ENCODE measurements at places on chromosomes 12 and 14. TPM values are rescaled to one million over a fixed set of nuclear protein-coding genes. Genes with fewer than 3 reads are reported as not detected.

- DNase-seq: no peak
Measured at GRCh38 chr12:52634266-52635056, 16.1 kb upstream of the KRT73 start.

DNA sequence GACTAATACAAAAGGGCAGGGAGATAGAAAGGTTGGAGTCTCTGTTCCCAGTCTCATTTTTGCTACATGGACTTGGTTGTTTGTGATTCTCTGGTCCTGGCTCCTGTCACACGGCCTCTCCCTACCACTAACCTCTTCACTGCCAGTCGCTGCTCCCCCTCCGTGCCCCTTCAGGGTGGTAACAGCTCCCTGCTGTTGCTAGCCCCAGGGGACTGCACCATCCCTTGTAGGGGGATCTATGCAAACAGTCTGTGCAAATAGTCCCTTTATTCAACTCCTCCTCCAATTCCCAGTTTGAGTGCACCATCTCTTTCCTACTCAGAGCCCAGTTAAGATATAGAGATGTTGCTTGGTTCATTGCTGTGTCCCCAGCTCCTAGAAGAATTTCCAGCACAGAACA, 51.1 kb downstream of the CCDC60 start:
- no peak for DNase-seq

- DNase-seq: no peak
Measured at GRCh38 chr14:102321456-102322422, 2.2 kb downstream of the ZNF839 start.

The DDX51 gene
- 18.6 TPM for total RNA-seq

DNA sequence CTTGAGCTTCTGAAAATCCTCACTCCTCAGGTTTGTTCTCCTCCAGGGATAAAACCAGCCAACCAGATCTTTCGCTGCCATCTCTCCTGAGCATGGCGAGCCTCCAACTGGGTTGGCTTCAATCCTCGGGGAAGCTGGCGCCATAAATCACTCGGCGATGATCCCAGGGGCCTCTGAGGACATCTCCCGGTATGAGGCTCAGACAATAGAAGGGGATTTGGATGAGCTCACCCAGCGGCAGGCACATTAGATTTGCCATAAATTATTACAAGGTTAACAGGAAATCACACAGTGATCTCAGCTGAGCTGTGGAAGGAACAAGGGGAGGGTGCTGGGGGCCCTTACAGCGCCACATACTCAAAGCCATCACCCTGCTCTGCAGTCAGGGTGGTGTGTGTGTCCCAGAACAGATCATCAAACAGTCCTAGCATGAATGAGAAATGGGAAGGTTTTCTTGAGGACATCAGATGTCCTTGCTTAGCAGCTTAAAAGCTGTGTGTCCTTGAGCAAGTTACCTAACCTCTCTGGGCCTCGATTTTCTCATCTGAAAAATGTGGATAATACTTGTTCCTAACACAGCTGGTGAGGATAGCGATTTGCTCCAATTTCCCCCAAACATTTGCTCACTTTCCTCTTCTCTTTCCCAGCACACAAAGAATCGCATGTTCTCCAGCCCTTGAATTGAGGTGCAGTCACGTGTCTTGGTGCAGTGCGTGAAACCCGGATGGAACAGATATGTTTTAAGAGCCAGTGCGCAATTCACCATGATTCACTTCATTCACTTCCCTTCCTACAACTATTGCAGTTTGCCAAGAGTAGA, 142.8 kb downstream of the SCARB1 start:
- peak; percentile 82 for DNase-seq

DNA sequence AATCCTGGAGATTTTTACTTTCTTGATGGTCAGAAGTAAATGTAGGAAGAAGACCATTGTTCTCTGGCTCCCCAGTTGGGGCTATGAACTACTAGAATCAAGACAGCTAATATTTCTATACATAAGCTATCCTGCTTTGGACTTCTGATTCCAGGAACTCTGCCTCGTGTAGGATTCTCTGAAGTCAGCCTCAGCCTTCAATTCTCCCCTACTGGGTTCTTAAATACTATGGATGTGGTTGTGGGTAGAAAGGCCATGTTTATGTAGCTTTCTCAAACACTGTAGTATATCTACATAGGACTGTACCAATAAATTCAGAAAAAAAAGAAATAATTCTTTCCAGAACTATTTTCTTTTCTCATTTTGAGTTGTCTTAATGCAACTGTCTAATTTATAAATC, 302.5 kb downstream of the ITPR2 start:
- DNase-seq: no peak

The FGF6 gene
- not detected for total RNA-seq

GRCh38 chr12:58833853-58834252, 86.5 kb downstream of the LRIG3 start:
- DNase-seq: no peak

DNA sequence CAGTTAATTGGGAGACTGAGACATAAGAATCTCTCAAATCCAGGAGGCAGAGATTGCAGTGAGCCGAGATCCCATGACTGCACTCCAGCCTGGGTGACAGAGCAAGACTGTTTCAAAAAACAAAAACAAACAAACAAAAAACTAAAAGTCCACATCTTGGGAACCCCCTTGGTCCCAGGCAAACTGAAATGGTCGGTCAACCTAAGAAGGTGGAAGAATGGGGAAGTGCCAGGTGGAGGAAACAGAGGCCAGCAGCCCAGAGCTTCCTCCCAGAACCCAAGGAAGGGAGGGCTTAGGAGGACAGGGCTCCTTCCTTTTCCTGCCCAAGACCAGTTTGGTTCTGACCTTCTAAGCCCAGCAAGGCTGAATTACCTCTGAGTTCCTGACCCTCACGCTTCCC, 121.0 kb upstream of the FUT8 start:
- no peak for DNase-seq

GRCh38 chr12:52821826-52822660, 8.1 kb upstream of the KRT4 start:
- DNase-seq: no peak

The ETV6 gene
- total RNA-seq: 12.9 TPM

The PWP1 gene
- total RNA-seq: 103 TPM

- DNase-seq: no peak
Measured at GRCh38 chr14:67457782-67458181, 30.7 kb downstream of the TMEM229B start.

DNA sequence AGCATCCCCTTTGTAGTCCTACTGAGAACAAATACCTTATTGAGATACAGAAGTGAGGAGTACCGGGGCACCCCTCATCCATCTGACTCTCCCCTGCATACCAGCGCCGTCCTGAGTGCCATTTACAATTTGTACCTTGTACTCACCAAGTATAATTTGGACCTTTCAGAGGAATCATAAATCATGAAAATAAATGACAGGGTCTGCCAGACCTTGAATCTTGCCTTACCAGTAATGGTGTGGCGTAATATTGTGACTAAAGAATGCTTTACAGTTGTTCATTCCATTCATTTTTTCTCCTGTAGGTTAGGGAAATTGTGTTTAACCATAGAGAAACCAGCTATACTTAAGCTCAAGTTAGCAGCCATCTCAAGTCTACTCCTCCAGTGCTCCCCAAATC, 243.7 kb upstream of the RGS6 start:
- DNase-seq: no peak

The OR4Q3 gene
- not detected for total RNA-seq

DNA sequence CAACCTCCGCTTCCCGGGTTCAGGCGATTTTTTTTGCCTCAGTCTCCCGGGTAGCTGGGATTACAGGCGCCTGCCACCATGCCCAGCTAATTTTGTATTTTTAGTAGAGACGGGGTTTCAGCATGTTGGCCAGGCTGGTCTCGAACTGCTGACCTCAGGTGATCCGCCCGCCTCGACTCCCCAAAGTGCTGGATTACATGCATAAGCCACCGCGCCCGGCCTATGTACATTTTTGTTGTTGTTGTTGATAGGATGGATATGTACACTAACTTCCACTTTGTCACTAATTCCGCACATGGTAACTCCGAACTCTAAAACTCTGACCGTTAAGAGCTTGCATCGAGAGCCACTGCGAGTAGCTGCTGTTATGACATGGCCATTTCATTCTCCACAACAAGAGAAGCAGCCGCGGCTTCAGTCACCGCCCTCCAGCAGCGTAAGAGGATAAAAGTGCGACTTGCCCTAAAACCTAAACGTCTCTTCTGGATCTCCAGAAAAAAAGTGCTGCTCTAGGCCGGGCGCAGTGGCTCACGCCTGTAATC, 742 bp upstream of the MARS1 start:
- DNase-seq: no peak

DNA sequence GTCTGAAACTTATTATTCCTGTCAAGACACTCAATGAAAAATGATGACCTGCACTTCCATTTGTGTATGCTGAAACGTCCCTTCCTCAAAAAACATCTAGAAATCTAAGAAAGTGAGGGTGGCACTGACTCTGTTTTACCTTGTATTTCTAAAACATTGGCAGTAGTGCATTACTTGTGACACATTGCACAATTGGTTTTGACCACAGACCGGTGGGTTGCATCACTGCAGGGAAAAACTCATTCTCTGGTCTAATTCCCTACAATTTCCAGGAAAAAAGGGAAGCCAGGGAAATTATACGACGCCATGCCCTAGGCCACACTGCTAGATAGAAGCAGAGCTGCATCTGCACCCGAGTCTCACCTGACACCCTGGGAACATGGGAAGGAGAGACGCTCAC, 156.7 kb downstream of the NTF3 start:
- DNase-seq: no peak

The ATXN7L3B gene
- total RNA-seq: 20.5 TPM

DNA sequence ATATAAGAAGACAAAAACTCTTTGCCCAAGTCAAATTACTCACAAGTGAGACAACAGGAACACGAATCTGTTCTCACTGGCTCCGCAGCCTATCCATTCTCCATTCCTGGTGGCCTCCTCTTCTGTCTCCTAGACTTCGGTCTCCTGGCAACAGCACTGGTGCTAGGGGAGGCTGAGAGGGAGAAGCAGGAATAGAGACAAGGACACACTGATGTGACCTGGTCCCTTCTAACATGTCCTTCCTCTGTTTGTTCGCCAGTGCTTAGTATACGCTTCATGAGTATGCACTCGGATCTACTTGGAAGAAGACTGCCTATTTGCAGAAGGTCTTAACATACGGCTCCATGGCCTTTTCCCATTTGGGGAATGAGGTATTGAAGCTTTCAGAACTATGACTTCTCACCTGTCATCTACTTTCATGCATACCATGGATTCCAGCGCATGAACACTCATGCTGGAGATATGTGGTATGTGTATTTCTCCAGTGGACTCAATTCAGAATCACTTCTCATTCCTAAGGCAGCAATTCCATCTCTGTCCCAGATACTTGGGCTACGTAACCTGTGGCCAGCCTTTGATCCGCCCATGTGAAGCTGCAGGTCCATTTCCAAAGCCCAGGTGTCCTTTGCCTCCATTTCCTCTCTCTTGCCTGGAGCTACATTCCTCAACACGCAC, 33.9 kb downstream of the BHLHE41 start:
- DNase-seq: peak; percentile 33

DNA sequence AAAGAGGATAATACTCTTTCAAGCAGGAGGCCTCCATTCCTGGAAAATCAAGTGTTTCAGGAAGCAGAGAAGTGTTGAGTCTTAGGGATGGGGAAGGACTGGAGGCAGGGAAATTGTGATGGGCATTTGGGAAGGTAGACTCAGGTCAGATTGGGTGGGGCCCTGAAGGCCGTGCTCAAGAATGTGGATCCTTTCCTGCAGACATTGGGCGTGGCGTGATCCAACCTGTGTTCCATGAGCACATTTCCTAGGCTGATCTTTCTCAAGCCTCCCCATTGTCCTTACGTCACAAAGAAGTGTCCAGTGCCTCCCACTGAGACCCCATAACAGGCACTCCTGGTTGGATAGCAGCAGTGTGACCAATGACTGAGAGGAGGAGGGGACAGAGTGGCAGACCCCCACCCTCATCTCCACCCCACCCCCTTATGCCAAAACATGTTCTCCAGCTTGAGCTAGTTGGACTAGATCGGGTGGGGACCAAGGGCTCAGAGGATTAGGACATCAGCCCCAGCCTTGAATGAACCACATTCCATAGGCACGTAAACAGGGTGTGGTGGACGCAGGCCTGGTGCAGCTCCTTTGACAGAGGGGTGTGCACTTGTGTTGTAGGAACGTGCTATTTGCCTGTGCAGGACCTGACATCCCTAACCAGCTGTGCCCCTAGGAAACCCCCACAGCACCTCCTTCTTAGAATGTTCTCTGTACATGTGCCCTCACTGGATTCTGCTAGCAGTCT, 76.8 kb downstream of the TTC9 start:
- no peak for DNase-seq

DNA sequence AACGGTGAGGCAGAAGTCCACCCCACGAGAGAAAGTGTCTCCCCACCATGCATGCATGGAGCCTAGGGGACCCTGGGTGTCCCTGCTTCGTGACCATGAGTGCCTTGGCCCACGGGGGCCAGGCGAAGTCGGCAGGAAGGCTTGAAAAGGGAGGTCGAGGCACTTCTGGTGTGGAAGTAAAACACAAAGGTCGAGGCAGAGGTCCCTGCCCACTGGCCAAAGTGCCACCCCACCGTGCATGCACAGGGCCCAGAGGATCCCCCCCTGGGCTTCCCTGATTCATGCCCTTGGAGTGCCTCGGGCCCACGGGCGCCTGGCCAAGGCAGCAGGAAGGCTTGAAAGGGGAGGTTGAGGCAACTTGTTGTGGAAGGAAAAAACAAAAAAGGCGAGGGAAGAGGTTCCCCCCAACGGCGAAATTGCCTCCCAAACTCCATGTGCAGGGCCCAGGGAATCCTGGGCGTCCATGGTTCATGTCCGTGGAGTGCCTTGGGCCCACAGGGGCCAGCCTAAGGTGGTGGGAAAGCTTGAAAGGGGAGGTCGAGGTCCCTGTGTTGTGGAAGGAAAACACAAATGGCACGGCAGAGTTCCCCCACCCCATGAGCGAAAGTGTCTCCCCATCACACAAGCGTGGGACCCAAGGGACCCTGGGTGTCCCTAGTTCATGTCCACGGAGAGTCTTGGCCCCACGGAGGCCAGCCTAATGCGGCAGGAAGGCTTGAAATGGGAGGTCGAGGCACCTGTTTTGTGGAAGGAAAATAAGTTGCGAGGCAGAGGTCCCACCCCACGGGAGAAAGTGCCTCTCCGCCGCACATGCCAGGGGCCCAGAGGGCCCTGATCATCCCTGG, 372.1 kb downstream of the ALG10 start:
- no peak for DNase-seq

DNA sequence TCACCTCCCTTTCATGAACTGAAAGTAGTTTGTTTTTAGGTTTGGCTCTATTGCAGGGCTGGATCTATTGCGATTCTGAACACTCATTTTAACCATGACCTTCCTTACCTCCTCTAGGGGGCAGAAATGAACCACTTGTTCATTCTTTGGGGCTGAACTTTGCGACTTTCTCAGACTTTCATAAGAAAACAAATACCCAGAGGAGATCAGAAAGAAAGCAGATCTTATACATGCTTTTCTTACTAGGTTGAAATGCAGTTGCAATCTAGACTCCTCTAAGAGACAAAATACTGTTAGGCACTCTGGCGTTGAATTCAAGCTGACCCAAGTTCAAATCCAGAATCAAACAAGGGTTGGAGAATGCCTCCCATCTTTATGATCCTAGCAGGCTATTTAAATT, 32.6 kb upstream of the PLEKHG3 start:
- DNase-seq: no peak

- no peak for DNase-seq
Measured at GRCh38 chr12:130018614-130019013, 114.8 kb upstream of the TMEM132D start.

- no peak for DNase-seq
Measured at GRCh38 chr14:70822530-70823185, 13.3 kb upstream of the MAP3K9 start.

Measured in epithelial cell of proximal tubule (primary cell).